Sciatic nerve (tissue), 2 donors: ENCODE measurements at places on chromosomes 1 and 21. TPM values are rescaled to one million over a fixed set of nuclear protein-coding genes. Genes with fewer than 3 reads are reported as not detected.
A peak's percentile ranks its signal among the peaks of the same experiment; 100 is the strongest.

DNA sequence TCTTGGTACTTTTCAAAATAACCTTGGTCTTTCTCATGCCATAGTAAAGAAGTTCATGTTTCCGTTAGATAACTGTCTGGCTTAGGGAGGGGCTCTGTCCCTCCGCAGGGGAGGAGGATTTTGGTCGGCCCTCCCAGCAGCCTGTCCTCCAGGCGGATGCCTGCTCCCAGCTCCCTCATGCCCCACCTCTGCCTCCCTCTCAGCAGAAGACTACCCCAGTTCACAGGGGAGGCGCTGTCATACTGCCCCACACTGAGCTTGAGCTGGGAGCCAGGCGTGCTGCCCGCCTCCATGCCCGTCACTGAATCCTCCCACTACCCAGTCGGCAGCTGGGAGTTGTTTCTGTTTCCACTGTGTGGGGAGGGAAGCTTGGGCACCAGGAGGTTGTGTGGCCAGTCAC is 127.3 kb downstream of the CAMTA1 start:
- peak; percentile 53 for DNase-seq

- no peak for DNase-seq
These were observed 7.1 kb upstream of the ITGB2 start for GRCh38 chr21:44927587-44928461.

TLR5 gene
- 16.4 TPM for total RNA-seq

MYCBP gene
- total RNA-seq = 6.5 TPM

CELA2A gene
- total RNA-seq = 0.94 TPM

- no peak for DNase-seq
These were observed 6.5 kb downstream of the RNF207 start for GRCh38 chr1:6212193-6212959.

GRCh38 chr1:181712711-181713110 is 229.4 kb downstream of the CACNA1E start:
- no peak for DNase-seq

GRCh38 chr1:45658171-45658570 is 28.2 kb downstream of the GPBP1L1 start:
- DNase-seq = no peak

DNA sequence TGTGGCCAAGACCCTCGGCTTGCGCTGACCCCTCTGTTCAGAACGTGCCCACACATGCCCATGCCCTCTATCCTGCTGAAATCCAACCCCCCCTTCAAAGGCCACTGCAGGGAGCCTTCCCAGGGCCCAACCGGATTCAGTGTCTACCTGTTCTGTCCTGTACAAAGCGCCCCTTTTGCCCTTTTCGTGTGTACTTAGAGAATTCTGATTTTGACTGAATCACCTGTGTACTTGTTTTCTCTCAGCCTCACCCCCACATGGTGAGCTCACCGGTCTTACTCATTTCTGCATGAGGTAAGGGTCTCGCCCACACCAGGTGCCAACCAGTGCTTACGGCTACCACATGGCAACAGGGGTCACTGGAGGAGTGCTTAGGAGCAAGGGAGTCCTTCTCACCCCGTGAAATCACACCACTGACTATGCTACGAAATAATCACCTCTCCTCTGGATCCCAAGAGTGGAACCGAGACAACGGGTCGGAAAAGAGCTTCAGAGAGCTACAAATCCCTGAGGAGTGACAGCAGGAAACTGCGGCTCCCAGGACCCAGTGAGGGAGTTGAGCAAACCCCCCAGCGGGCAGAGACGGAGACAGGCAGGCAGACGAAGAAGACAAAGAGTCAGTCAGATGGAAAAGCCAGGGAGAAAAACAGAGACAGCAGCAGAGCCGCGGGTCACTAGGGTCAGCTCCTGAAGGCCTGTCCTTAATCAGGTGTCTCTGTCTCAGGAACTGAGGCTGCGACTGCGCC is 2.1 kb upstream of the S100A2 start:
- peak; percentile 58 for DNase-seq

FOXO6 gene
- 1.7 TPM for total RNA-seq

DNA sequence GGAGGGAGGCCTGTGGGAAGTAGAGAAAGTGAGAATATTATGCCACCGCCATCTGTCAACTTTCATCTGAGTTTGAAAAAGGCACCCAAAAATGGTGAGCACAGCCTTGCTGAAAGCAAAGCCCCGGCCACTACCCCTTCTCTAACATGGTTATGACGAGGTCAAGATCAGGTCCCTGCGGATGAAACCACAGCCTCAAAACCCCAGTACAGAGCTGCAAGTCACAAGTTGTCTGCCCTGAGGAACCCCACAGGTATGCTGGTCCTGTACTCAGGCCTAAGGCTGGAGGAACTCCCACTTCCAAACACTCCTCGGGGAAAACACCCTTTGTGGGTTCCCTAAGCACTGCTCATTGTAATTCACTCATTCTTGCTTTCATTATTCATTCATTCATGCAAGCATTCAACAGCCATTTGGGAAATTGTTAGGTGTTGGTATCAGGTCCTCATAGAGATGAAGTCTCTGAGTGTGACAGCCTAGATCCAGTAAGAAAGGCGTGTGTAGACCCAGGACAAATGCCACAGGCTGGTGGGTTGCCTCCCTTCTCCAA is 216.6 kb upstream of the EDN2 start:
- no peak for DNase-seq

KIF17 gene
- total RNA-seq = 2.4 TPM

ADPRS gene
- 25.0 TPM for total RNA-seq

AMY1C gene
- not detected for total RNA-seq

CHODL gene
- 1.5 TPM for total RNA-seq

DNA sequence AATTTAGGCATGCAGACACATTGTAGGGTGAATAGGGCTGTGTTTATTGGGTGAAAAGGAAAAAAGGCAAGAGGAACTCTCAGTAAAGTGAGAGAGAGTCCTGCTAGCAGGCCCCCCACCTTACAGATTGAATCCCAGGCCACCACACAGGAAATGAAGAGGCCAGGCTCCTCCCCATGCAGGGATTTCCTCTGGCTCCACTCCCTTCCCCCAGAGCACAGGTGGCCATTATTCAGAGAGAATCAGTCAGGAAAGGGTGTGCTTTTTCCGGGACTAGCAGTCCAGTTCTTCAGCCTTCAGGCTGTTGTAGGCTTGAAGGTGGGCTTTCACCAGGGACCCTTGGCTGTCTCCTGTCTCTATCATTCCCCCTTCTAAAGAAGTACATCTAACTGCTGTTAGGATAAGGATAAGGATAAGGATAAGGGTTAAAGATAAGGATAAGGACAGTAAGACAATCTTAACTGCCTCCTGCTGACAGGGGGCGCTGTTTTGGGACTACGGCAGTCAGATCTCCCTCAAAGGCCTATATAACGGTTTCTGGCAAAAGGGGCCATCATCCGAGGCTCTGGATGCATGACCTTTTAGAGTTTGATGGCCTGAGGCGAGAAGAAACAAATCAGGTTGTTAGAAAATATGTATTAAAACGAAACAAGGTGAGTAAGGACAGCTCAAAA is 26.3 kb downstream of the ZNF648 start:
- DNase-seq = no peak

- no peak for DNase-seq
These were observed 21.1 kb downstream of the PAX7 start for GRCh38 chr1:18651713-18652112.

- no peak for DNase-seq
These were observed 18.8 kb downstream of the LAMB3 start for GRCh38 chr1:209633335-209633997.

TMPRSS15 gene
- not detected for total RNA-seq

DNA sequence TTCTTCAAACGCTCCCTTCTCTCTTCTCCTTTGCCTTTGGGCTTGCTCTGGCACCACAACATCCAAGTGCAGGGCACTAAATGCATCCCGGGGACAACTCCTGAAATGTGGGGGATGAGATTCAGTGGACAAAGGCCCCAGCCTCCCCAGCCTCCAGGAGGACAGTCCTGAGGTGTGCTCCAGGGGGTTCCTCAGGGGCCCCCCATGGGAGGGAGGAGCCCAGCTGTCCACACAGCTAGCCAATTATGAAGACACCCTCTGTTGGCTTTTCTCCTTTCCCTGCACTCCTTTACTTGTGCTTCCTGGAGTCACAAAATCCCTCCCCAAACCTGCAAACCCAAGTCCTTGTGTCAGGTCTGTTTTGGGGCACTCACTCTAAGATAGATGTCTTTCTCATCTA is 735.4 kb downstream of the PTPRU start:
- DNase-seq = no peak
